ENCODE measurements at places on chromosomes 2 and 18.

DNA sequence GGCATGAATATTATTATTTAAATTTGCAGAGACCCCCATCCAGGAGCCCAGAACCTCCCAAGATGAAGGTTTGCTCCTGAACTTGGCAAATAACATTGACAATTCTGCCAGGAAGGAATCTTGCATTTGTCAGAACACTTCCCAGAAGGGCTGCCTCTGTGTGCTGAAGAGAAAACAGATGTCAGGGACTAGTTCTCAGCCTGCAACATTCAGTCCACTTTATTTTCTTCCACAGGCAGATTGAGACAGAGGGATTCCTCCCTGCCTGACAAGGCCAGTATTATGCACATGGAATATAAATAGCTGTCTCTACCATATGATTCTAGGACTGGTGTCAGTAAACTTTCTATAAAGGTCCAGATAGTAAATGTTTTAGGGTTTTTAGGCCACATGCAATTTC, 171.5 kb upstream of the SIX2 start:
- no peak for DNase-seq

DNA sequence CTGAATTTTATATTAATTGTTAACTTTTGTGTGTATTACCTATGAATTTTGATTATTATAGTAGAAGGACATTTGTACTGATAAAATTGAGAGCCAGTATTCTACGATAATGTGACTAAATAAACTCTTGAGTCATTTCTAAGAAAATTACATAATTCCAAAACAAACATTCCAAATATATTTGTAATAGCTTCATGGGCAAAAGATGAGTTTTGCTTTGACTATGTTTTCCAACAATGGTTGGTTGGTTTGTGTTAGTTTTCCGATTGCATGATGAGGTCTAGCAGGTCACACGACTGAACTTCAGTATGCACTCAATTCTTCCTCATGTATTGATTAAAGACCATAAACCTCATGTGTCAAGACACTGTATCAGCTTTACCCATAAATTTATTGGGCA, 71.7 kb upstream of the WDR75 start:
- DNase-seq = no peak

DNA sequence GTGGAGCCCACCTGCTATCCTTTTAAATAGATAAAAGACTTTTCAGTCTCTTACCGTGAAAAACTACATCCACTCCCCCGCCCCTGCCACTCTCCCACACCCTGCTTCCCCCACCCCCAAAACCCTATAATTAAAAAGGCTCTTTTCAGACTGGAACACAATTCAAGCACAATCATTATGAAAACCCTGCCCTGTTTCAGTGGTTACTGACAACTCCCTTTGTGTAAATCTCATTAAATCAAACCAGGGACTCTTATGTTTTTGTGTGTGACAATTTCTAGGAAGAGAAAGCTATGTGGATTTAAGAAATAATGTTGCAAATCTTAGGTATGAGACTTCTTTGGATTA, 21.0 kb upstream of the ZNF532 start:
- no peak for DNase-seq

DNA sequence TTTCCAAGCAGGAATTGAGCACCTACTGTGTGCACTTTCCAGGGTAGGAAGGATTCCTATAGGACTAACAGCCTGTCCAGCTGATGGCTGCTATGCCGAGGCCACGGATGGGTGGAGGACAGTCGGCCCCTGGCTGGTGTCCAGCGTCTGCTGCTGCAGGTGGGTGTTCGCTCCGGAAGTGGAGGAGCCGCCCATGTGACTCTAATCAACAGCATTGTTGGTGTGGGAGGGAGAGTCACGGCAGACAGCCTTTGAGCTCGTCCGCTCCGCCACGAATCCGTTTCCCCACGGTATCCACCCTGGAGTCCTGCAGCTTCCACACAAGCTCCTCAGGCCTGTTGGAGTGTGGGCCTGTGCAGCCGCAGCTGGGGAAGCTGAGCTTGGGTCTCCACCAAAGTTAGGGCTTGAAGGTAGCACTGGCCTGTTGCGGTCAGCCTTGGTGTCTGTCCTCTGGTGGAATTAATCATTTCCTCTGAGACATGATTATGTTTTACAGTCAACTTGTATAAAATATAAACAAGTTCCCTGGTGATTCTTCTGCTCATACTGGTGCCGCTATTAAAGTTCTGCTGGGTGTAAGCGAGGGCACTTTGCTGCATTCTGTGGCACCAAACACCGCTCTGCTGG, 185.9 kb upstream of the TPO start:
- DNase-seq = peak; percentile 40

- DNase-seq = no peak
Measured at GRCh38 chr2:70041663-70042062, 45.6 kb upstream of the PCBP1 start.

- no peak for DNase-seq
Measured at GRCh38 chr2:129884221-129884786, 95.2 kb upstream of the RAB6C start.

- no peak for DNase-seq
Measured at GRCh38 chr18:2338601-2339000, 232.7 kb downstream of the METTL4 start.

Data from right kidney (tissue), 9 donors.